AG04449 (cell line): ENCODE measurements at places on chromosomes 5 and 9.
A peak's percentile ranks its signal among the peaks of the same experiment; 100 is the strongest.

DNA sequence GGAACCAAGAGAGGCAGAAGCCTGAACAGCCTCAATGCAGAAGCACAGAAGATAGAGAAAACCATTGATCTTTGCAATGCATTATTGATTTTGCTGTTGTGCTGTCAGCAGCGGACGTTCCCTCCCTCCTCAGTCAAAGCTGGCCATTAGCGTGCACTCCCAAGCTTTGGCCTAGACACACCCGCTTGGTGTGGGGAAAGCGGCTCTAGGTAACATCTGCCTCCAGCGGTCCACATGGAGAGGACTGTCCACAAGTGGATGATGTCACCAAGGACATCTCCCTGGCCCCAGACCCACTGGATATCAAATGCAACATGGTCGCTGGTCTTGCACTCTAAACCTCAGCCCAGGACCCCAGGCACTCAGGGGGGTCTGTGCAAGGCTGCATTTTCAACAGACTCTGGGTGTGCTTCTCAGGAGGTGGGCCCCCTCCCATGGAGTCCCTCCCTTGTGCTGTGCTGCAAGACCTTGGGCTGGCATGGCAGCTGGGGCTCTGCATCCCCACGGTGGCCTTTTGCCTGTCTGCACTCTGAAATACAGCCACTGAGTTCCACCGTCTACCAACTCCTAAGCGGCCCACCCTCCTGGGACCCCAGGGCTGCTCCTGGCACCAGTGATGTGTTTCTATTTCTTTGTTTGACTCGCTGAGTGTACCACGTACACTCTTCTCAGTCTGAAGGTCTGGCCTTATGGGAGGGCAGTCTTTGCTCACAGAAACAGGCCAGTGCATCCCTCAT lies 1.9 kb downstream of the SEMA4D start:
- DNase-seq, result no peak

- DNase-seq, result no peak
Observed at GRCh38 chr5:42825422-42826148, 13.9 kb upstream of the SELENOP start.

- DNase-seq, result no peak
Observed at GRCh38 chr5:117732264-117732663, 1157.6 kb upstream of the SEMA6A start.

- no peak for DNase-seq
Observed at GRCh38 chr9:71308454-71308853, 187.0 kb upstream of the TRPM3 start.

GRCh38 chr9:118128313-118128712 lies 424.1 kb downstream of the TLR4 start:
- no peak for DNase-seq

DNA sequence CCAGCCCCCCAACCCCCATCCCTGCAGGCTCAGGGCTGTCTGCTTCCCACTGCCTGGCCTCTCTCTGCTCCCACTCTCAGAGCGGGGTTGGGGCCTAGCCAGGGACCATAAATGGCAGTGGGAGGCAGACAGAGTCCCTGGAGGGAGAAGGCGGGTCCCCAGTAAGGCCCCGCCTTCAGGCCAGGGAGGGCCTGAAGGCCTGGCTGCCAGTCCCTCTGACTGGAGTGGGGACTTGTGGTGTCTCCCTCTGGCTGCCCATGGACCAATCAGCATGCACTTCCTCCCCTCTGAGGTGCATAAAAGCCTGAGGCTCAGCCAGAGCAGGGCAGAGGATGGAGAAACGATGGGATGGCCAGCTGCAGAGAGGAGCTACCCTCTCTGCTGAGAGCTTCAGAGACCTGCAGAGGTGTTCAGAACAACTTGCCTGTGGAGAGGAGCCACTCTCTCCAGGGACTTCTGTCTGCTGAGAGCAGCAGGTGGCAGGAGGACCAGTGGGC lies 2.7 kb upstream of the BTNL9 start:
- DNase-seq, result no peak

DNA sequence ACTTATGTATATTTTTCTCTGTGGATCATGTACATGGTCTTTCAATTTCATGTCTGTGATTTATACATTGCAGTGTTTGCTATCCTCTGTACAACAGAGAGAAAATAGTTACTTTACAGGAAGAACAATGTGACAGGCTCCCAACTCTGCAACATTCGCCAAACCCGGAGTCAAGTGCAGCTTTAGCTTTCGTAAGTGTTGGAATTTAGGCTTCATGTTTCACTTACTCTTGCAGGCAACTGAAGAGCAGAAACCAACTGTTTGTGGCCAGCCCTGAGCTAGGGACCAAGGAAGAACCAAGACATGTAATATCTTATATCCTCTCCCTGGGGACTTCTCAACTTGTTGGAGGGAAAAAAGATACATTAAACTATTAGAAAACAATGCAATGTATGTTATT lies 147.9 kb downstream of the C5orf15 start:
- DNase-seq, result no peak

DNA sequence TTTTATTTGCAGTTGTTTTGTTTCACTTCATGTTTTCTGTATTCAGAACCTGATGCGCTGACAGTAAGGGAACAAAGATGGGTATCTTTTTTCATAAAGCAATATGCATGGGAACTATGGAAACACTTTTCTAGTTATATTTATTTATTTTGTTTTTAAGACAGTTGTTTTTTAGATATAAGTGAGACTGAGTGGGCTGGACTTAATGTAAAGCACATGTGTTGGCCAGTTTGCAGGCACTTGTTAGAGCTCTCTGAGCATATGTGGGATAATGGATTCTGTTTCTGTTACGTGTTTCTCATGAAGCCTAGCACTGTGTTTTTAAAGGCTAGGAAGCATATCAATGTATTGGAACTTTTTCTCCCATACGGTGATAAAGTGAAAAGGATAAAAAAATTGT lies 164.1 kb downstream of the PRR16 start:
- no peak for DNase-seq

DNA sequence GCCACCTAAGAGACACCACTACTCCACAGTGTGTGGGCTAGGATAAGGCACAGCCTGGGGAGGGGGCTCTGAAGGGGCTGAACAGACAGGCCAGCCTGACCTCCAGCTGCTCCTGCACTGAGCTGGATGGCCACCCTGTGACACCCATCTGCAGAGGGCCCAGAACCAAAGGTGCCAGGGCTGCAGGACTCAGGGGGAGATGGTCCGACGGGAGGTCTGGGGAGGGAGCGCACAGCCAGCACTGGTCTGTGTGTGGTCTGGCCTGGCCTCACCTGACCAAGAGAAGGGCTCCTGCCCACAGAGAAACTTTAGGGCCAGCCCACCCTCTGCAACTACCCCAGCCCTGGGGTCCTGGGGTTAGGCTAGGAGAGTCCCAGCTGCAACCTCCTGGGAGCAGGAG lies 789 bp downstream of the LTC4S start:
- no peak for DNase-seq

DNA sequence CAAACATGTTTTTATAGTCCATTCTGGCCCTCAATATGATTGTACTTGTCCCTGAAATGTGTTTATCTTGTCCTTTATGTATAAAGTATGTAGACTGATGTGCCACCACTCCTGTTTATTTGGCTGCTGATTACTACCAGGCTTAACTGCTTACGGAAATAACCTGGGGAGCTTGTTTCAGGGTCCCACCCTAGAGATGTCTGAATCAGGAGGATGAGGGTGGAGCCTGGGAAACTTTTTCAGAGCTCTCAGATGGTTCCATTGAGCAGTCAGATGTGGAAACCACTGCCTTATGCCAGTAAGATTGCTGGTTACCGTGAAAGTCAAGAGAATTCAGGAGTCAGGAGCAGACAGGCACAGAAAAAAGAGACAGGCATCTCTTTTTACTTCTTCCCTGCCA lies 19.2 kb downstream of the SLC23A1 start:
- no peak for DNase-seq

DNA sequence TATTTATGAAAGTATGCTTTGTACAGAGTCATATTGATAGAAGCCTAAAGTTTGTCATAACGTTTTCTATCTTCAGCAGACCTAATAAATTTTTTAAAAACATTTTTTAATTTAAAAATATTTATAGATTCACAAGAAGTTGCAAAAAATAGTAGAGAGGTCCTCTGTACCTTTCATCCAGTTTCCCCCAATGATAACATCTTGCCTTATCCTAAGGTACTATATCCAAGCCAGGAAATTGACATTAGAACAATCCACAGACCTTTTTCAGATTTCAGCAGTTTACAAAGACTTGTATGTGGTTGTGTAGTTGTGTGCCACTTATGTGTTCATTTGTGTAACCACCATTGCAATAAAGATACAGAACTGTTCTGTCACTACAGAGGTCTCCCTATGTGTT lies 88.5 kb downstream of the SLC12A2 start:
- no peak for DNase-seq

DNA sequence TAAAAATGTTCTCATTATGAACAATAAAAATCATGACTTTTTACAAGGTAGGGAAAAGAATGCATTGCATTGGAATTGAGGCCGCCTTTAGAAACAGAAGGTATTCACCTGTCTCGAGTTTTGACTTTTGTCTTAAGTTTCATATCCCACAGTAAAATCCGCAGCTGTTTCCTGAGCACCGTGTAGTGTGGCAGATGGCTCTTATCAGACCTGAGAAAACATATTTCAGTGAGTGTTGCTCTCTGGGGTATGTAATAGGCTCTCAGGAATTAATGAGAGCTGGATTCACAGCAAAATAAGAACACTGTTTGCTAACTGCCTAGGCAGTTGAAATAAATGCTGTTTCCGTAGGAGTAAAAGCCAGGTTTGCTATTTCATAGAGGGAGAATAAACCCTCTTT lies 221.4 kb downstream of the CFAP90 start:
- no peak for DNase-seq

GRCh38 chr5:100828071-100828897 lies 74.8 kb downstream of the ST8SIA4 start:
- no peak for DNase-seq

DNA sequence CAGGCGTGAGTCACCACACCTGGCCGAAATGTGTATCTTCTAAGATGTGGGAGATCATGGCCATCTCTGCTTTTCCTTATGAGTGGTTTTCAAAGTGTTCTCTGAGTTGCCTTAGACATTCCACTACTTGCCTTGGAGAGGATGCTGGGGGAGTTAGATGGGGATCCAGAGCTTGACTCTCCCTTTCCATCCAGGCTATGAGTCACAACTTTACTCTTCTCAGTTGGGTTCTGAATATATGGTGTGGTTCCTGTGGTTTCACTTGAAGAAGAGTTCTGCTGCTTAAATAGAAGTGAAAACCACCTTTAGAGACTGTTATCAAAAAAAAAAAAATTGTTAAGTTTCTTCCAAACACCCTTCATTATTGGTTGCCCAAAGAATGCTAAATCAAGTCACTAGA lies 217.6 kb downstream of the ZNF608 start:
- DNase-seq, result no peak

GRCh38 chr5:90843443-90843842 lies 284.8 kb downstream of the ADGRV1 start:
- DNase-seq, result no peak

DNA sequence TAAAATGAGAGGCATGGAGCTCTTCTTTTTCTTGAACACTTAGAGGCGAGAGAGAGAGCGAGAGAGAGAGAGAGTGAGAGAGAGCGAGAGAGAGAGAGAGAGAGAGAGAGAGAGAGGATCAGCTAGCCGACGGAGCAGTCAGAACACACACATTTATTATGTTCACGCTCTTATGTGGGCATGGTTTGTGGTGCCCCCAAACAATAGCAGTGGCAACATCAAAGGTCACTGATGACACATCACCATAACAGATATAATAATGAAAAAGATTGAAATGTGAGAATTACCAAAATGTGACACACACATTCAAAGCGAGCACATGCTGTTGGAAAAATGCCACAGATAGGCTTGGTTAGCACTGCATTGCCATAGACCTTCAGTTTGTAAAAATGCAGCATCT lies 116.1 kb downstream of the KDM4C start:
- no peak for DNase-seq

DNA sequence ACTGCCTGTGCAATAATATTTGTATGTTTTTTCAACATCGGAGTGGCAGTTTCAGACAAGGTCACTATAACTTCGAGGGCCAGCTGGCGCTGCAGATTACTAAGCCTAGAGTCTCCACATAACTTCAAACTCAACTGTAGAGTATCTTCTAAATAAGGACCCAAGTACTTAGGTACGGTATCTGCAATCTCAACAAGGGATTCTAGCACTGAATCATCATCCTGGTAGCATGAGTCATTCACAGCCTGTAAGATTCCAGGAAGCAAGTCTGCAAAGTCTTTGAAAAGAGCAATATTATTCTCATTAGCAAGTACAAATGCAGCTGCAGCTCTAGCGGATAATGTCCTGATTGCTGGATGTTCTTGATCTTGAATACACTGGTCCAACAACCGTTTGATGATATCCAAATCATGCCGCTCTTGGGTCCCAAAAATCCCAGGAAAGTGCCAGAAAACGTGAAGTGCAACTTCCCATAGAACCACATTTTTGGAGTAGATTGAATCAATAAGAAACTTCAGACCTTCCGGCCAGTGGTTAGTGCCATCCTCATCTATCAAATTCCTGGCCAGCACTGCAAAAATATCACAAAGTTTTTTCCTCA lies 654 bp downstream of the RANBP6 start:
- DNase-seq, result peak; percentile 40
